ENCODE measurements at places on chromosomes 7 and 10. TPM values are rescaled to one million over a fixed set of nuclear protein-coding genes. Genes with fewer than 3 reads are reported as not detected.

The CPXM2 gene
- total RNA-seq = not detected

The STARD3NL gene
- 158 TPM for total RNA-seq

The OR2A5 gene
- not detected for total RNA-seq

The RBP3 gene
- total RNA-seq = not detected

Data from glutamatergic neuron (in vitro differentiated cells).